ENCODE measurements at places on chromosomes 2 and 18.

DNA sequence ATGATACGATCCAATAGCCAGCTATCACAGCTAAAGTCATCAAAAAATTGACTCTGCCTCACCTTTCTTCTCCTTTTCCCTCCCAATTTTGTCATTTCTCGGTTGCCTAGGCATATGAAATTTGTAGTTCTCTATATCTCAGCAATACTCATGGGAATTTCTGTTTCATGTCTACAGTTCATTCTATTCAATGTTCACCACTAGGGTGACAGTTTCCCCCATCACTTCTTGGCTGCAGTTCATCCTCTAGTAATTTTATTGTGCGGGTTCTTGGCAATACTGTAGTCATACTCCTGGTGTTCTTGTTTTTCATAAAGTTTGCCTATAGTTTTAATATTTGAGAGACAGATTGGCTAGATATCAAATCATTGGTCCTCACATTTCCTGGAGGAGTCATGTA, 872.2 kb upstream of the ID2 start:
- no peak for DNase-seq

DNA sequence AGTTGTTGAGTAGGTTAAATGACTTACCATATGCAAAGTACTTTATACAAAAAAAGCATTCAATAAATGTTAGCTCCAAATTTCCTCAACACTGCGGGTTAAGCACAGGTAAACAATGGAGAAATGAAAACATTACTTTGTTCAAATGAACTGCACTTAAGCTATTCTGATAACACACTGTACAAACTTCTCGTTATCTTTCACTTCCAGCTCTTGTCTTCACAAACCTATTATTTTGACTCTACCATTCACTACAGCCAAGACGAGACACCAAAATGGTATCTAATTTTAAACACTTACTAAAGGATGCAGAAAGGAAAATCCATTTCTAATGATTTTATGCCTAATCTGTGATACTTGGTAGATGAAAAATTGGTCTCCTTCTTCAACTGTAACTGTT, 43.8 kb downstream of the SLC40A1 start:
- no peak for DNase-seq

- no peak for DNase-seq
Observed at GRCh38 chr2:188620916-188621315, 329.2 kb downstream of the GULP1 start.

DNA sequence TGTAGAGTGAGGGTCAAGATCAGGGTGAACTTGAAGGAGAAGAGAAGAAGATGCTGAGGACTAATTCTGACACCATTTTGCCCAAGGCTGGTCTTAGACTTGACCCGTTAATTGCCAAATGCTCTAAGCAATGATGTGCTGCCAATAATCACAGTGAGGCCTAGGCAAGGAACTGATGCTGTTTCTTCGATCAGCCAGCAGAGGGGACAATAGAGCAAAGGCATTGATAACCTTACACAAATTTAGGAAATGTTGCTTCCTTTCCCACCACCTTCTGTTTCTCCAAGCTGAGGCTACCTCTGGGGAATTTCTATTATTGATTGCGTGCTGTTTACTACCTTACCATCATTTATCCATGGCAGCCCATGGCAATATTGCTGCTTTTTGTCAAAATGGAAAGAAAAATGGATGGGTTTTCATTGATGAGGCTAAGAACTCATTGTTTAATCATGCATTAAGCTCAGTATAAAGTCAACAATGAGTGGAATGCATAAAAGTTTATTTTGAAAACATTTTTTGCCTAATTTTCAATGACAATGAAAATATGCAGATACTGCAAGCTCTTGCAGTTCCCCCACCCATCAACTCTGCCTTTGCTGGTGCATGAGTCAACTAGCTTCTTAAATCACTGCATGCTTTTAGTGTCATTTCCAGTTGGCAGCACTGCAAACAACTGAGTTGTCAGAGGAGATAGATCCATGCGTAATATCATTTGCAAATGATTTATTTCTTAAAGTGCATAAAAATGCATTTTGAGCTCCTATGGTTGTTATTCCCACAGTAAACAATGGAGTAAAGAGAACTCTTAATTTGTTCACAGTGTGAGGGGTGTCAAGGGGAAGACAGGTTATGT, 116.4 kb upstream of the NYAP2 start:
- peak; percentile 41 for DNase-seq

DNA sequence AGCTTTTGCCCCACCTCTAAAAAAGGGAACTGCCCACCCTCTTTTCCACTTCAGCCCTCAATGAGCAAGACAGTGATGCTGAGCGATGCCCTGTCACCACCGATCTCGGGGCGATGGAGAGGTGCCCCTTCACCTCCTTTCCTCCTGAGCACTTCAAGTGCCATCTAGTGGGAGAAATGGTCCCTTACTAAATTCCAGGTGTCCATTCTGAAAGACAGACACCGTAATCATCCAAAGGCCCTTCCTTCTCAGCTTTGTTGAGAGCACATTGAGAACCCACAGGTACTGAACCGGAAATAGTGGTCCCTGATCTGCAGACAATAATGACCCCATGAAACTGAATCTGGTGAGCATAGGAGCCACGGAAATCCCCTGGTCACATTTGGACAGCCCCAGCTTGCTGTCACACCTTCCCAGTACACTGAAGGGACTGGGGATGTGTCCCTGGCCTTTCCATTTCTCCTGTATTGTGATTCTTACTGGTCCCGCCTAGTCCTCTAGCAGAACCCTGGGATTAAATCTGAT, 38.5 kb downstream of the KCTD18 start:
- no peak for DNase-seq

DNA sequence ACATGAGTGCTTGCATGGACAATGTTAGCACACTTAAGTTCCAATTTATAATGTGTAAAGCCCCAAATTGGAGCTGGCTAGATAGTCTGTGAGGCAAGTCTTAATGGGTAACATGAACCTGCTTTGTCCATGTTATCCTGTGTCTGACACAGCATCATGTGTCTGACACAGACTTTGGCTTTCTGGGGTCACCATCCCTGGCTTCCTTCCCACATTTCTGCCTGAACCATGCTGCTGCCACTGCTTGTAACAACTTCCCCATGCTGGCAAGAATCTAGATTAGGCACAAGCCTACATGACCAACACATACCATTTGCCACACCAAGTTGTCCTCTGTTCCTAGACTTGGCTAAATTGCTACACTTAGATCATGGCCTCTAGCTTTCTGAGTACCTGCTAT, 49.8 kb upstream of the ZBTB7C start:
- no peak for DNase-seq

- DNase-seq, result peak; percentile 15
Observed at GRCh38 chr2:213069531-213069930, 81.9 kb downstream of the IKZF2 start.

DNA sequence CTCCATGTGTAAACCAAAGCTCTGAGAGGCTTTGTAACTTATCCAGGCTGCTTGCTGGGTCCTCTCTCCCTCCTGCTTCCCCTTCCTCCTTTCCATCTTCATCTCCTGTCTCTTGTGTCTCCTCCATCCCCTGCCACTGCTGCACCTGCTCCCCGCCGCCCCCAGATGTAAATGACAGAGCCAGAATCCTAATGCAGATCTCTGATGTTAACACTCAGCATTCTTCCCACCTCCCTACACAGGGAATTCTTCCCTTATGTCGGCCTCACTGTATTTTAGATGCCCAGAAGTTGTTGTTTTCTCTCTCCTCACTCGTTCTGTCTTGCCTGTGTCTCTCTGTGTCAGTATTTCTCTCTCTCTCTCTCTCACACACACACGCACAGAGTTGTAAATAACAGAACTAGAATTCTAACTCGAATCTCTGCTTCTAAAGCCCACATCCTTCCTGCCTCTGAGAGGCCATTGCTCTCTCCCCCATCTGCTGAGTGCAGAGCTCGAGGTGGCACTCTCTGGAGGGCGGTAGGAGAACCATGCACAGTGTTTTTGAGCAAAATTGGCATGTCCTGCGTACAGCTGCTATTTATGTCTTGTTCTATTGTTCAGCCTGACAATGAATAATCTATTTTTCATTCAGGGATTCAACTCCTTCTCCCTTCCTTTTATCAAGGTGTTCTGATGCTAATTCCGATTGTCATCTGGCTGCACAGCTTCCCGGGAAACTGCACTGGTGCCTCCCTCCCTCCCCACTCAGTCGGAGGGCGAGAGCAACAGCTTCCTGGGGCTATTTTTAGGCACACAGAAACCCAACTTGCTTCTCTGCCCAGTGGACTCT, 219.9 kb downstream of the SH3RF3 start:
- no peak for DNase-seq

- no peak for DNase-seq
Observed at GRCh38 chr18:57844319-57844718, 41.2 kb upstream of the ATP8B1 start.

DNA sequence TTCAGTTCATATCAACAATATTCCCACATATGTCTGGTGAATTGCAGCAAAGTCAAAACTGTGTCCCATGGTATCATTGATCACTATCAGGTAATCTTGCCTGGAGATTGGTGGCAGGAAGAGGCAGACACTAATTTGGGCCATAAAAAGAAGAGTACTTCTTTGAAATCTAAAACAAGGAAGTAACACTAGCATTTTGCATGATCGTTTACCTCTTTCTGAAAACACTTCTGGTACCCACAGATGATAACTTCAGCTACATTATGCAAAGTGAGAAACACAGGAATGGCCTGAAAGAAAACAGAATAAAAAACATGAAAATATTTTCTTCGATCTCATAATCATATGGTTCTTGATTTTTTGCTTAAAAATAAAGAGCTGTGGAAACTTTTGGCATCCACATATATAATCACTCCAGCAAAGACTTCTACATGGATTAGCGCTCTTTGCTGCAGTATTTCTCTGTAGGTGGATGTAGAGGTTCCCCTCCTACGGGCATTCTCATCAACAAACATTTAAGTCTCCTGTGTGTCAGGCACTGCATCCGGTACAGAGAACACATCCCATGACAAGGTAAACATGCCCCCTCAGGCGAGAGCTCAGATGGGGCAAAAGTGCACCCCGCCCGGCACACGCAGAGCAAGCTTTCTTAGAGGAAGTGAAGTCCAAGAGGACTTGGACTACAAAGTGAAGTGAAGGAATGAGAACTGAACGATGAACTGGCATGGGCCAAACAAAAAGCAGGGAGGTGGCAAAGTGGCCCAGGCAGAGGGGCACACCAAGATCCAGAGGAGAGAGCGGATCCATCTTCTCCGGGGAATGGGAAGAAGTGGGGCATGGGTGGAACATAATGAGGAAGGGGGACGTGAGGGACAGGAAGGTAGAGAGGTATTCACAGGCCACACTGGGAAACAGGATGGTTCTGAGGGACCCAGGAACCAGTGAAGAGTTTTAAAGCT, 68.0 kb upstream of the RIOK3 start:
- no peak for DNase-seq

- peak; percentile 53 for DNase-seq
Observed at GRCh38 chr2:133569286-133569830, 1.1 kb upstream of the NCKAP5 start.

- no peak for DNase-seq
Observed at GRCh38 chr2:195532255-195532627, 124.8 kb upstream of the SLC39A10 start.

DNA sequence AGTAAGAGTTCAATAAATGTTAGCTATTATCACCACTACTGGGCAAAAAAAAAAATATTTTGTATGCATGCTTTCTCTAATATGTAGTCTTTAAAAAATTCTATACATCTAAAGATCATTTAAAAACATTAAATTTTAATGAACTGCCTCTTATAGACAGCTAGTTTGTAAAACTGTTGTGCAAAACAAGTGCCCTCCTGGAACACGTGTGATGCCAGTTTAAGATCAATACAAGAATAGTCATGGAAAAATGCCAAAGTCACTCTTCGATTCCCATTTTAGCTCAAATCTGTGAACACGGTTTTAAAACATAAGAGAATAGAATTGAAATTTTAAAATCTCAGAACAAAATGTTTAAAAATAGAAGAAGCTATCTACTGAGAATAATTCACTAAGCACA, 242.5 kb upstream of the SMAD7 start:
- no peak for DNase-seq

DNA sequence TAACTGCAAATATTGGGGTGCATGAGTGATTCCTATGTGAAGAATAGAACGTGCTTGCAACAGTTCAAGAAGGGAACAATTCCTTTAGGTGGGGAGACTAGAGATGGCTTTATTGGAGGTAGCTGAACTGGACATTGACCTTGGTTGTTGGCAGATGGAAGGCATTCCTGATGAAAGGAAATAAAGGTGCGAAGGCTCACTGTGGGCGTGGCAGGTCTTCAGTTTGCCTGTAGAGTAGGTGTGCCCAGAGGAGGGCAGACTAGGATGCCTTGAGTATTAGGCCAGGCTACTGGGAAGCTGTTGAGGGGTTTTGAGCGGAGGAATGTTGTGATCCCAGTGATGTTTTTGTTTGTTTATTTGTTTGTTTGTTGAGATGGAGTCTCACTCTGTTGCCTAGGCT, 2.8 kb downstream of the SPR start:
- no peak for DNase-seq

- no peak for DNase-seq
Observed at GRCh38 chr2:104701411-104701911, 152.5 kb upstream of the POU3F3 start.

- DNase-seq, result peak; percentile 68
Observed at GRCh38 chr2:203594541-203594940, 59.4 kb upstream of the RAPH1 start.

DNA sequence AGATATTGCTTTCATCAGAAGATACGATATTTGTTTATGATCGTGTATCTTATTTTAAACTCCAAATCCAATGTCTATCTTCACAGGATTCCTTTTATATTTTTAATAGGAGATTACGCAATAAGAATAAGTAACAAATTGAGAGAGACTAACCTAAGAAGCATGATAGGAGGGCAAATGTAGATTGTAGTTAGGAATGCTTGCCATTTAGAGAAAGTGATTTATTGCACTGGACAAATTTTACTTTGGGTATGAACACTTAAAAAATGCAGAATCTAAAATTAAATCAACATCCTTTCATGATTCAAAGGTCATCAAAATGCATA, 563.4 kb upstream of the POU3F3 start:
- DNase-seq, result no peak

- DNase-seq, result no peak
Observed at GRCh38 chr2:27667446-27667845, 3.8 kb downstream of the SLC4A1AP start.
